ENCODE measurements at places on chromosomes 2 and 18.

DNA sequence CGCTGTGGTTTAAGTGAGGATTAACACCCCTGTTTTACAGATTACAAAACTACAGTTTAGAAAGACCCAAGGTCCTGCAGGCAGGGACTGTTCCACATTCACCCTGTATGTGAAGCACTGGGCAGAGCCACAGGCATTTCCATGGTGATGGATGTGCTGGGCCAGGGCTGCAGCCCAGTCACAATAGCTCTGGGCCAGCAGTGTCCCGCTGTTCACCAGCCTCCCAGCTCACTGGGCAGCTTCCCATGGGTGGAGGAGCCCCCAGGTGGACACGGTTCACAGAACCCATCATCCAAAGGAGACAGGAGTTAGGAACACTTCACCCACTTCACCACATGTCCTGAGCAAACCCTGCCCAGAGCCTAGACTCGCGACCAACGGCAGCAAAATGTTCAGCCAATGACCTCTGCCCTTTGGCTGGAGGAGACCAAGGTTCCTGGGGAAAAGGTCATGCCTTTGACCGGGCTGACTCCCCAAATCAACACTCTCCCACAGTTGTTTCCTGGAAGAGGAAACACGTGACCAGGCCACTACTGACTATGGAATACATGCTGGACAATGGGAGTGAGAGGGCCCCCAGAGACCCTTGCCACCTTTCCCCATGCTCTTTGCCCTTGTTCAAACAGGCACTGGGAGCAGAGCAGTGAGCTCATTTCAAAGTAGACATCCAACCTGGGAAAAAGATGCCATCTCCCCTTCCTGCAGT lies 28.0 kb upstream of the SLC35F6 start:
- DNase-seq = no peak

DNA sequence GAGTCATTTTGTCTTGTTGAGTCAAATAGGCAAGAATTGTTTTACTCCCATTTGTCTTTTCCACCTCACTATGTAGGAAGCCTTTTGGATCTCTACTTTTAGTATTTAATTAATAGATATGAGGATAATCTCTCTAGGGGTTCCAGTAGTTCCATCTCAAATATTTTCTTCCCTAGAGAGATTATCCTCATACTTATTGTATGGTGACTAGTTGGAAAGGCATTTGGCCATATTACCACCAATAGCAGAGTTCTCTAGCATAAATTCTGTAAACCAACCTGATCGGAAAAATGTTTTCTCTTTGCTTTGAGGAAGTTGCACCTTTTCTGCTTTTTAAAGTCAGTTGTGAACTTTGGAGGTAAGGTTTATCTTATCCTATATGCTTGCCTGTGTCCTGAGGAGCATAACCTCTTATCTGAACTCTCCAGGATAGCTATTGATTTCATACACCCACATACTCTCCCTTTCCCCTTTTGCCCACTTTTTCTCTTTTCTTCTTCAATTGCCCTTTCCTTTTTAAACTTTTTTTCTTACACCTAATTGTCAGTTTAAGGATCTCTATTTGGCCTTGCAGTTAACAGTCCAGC lies 100.8 kb downstream of the GALNT1 start:
- DNase-seq = no peak

DNA sequence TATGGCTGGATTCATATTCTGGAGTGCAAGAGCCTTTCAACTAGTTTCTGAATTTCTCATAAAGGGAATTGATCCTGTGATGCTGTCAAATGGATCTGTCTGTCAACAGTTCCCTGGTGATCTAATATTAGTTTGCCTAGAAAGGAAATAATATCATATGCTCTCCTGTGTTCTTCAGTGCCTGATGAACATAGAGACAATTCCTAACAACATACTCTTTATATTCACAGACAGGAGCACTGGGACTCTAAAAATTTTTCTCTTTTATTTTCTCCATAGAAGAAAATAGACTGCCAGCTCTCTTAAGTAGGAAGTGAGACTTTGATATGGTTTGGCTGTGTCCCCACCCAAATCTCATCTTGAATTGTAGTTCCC lies 259.7 kb downstream of the TMX3 start:
- no peak for DNase-seq

- DNase-seq = no peak
These were observed 43.6 kb upstream of the RASGRP3 start for GRCh38 chr2:33432871-33433270.

- DNase-seq = no peak
These were observed 5.5 kb downstream of the EN1 start for GRCh38 chr2:118841828-118842461.

- DNase-seq = no peak
These were observed 278.0 kb downstream of the NEDD4L start for GRCh38 chr18:58321986-58322385.

- DNase-seq = no peak
These were observed 288.5 kb downstream of the NAPG start for GRCh38 chr18:10814336-10814735.
